ENCODE measurements at places on chromosomes 5 and 9.

DNA sequence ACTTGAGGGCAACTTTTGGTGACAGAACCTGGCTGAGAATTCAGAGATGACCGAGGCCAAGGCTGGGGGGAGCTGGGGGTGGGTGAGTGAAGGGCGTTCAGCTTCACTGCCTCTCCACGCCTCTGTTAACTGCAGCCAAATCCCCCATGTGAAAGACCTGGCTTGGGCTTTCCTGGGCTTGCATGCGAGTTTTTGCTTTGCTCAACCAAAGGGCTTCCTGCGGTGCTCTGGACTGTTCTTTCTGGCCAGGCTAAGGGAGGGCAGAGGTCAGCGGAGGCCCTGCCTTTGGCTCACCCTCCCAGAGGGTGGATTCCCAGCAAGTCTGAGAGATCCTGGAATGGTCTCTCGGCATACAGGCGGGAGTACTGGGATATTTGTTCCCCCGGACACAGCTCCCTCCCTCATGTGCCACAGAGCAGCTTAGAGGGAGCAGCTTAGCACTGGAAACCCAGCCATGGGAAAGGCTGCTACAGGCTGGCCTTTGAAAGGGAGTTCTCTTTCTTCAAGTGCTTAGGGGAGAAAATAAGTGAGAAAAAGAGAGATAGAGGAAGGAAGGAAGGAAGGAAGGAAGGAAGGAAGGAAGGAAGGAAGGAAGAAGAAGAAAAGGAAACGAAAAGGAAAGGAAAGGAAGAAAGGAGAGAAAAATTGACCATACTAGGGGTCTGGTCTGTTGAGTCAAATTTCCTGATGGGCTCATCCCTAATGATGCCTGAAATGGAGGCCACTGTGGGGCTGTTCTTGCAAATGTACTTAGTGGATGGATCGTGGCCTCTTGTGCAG lies 158.8 kb downstream of the FGF18 start:
- peak; percentile 78 for DNase-seq

DNA sequence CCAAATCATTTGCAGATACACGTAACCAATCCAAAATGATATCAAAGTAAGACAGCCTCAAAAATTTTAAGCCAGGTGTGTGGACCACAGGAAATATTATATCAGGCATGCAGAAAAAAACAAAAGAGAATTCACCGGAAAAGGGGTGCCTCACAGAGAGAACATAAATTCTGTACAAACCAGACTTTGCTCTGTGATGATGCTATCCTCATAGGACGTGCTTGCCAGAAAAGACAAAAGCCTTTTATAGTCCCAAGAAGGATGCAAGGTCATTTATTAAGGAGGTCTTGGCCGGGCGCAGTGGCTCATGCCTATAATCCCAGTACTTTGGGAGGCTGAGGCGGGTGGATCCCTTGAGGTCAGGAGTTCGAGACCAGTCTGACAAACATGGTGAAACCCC lies 16.8 kb upstream of the ATP6V1G1 start:
- DNase-seq, result no peak

DNA sequence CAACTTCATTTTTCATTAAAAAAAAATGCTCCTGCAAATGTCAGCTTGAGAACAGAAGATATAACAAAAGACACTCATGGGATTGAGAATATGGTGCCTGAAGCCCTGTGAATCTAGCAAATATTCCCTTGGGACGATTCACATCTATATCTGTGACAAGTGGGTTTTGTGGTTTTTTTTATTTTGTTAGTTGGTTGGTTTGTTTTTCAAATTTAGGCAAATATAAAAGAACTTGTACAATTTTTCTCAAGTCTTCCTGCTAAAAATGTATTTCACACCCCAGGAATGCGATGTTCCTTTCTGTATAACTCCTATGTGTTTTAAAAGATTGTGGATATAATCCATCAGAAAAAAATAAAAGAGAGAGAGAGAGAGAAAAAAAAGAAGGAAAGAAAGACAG lies 1061.8 kb upstream of the ARRDC3 start:
- DNase-seq, result no peak

GRCh38 chr5:78827725-78828124 lies 157.4 kb downstream of the ARSB start:
- no peak for DNase-seq

DNA sequence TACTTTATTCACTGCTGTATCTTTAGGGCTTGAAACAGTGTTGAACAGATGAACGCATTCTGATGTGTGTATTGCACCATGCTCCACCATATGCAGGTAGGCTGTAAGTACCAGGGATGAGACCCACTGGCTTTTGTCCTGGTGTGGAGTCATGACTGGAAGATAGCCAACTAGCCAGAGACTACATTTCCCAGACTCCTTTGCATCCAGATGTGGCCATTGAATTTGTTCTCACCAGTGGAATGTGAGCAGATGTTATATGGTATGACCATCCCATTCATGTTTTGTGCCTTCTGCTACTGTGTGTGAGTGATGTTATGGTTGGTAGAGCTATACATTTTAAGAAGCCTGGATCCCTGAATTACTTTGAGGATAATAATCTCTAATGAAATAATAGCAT lies 7.4 kb upstream of the FBXL7 start:
- DNase-seq, result no peak

- DNase-seq, result no peak
These were observed 19.3 kb downstream of the BICD2 start for GRCh38 chr9:92745331-92745730.

GRCh38 chr5:21263361-21263760 lies 1275.4 kb upstream of the CDH18 start:
- DNase-seq, result no peak

- DNase-seq, result no peak
These were observed 10.3 kb upstream of the C9orf40 start for GRCh38 chr9:74963056-74963455.

GRCh38 chr5:14669975-14670374 lies 5.5 kb downstream of the OTULIN start:
- no peak for DNase-seq

DNA sequence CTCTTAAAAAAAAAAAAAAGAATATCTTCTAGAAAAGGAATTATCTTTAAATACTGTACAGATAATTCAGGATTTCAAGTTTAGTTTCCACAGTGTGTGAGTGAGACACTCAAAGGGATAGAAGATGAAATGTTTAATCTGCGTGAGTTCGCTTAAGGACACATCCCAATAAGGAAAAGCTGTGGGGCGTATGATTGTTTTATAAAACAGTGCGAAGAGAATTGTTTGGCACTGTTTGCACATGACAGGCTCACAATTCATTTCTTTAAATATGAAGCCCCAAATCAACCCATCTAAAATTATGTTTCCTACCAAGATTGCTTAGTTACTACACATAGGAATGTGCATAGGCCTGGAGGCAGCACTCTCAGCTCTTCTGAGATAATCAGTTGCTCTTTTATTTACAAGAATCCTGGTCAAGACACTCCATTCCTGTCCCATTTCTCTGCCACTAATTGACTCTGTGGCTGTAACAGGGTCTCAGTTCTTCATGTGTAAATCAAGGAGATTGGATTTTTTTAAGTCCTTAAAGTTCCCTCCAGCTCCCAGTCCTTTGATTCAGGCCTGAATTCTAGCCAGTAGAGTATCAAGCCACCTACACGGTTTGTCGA lies 60.1 kb downstream of the BHMT start:
- no peak for DNase-seq

- no peak for DNase-seq
These were observed 526.3 kb upstream of the DAB2 start for GRCh38 chr5:39951070-39951469.

DNA sequence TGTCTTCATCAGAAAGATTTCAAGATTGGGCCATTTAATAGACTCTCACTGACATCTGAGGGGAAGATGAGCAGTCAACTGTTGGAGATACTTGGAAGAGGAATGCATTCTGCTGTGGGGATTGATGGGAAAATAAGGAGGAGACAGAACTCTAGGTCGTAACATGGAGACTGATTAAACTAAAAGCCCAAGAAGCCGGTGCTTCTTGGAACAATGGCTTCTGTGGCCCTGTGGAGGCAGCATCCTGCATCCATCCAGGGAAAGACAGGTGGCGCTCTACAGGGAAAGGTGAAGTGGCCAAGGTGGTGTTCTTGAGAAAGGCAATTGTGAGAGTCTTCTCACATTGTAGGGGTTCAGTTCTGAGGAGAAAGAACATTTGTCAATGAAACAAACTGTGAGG lies 31.3 kb downstream of the ZFAND5 start:
- no peak for DNase-seq

Measured in ascending aorta (tissue), 2 donors.